SJCRH30 (cell line): ENCODE measurements at places on chromosomes 2 and 18. TPM values are rescaled to one million over a fixed set of nuclear protein-coding genes. Genes with fewer than 3 reads are reported as not detected.

The SERPINB3 gene
- total RNA-seq, result not detected in 2 replicates

The TMEM178A gene
- 0.13 and 0.14 TPM in 2 replicates for total RNA-seq

The CFAP53 gene
- 0.08 TPM in 1 of 2 replicates, not detected in the other for total RNA-seq

The GNLY gene
- not detected in 2 replicates for total RNA-seq

The RBM44 gene
- 0.15 and 0.28 TPM in 2 replicates for total RNA-seq

The TCF23 gene
- total RNA-seq, result not detected in 2 replicates
